Natural killer cell (primary cell): ENCODE measurements at places on chromosomes 2 and 18. TPM values are rescaled to one million over a fixed set of nuclear protein-coding genes. Genes with fewer than 3 reads are reported as not detected.

DNA sequence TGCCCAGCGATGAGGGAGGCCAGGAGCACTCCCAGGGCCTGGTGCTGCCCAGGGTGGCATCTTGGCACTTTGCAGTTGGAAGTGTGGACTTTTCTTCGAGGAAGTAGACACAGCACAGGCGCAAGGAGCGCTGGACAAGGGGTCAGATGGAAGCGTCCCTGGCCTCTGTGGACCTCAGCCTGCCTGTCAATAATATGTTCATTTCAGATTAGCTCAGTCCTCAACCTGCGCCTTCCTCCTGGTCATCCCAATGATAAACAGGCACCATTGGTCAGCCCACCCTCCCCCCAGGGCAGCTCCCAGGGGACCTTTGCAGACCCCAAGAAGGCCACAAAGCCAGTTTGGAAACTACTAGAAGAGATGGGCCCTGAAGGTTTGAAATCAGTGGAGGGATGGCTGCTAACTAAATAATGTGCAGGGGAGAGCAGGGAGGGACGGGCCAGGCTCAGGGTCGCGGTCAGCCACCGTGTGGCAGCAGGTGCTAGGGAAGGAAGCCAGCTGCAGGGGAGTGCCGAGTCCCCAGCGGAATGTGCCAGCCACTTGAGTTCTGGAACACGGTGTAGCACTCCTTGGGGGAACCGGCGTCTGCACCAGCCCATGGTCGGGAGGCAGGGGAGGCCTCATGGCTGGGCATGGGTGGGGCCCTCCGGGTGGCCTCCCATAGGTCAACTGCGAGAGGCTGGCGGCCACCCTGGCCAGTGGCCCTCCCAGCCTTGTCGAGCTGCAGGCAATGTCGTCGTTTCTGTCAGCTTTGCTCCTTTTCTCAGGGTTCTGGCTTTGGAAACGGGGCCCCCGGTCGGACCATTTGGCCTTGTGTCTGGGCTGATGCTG lies 59.9 kb downstream of the ADI1 start:
- H3K36me3 ChIP-seq, result peaks cover 25% of the 10 kb centered on the region
- H3K27me3 ChIP-seq, result no peaks in the 10 kb centered on the region
- peaks cover 4% of the 10 kb centered on the region for H3K4me1 ChIP-seq
- H3K27ac ChIP-seq, result no peak overlapping the region
- DNase-seq, result no peak

DNA sequence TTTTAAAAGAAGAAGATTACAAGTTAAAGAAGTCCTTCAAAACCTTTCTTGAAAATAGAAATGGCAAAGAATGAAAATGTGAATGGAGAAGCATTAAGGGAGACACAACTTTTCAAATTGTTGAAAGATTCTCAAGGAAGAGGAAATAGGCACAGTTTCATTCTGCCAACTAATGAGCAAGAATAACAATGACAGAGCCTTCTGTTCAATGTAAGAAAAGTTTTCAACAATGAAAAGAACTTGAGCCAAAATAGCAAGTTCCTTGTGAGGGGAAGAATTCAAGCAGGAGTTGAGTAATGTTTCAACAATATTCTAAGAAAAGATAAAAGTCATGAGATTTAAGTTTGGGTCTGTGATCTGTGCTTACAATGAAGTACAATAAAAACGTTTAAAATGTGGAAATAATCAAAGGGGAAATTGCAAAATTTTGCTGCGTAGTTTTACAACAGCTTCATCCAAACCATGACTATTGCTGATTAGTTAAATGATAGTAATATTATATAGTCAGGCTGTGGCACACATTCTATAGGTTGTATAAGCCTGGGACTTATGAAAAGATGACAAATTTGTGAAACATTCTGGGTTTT lies 122.6 kb downstream of the METTL4 start:
- DNase-seq, result no peak
- H3K4me1 ChIP-seq, result no peaks in the 10 kb centered on the region
- no peak overlapping the region for H3K27ac ChIP-seq
- H3K4me3 ChIP-seq, result no peak overlapping the region
- H3K36me3 ChIP-seq, result no peaks in the 10 kb centered on the region

DNA sequence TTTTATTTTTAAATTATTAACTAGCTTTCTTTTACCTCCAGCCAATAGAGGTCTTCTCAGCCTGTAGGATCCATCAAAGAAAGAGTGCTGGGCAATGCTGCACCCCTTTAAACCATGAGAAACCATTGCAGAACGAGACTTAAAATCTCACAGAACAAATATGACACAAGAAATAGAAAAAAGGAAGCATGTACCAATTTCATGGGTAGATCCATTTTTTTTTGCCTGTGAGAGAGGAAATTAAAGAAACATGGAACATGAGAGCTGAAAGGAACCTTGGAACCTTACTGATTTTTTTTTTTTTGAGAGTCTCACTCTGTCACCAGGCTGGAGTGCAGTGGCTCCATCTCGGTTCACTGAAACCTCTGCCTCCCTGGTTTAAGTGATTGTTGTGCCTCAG lies 14.0 kb downstream of the HRH4 start:
- no peaks in the 10 kb centered on the region for H3K4me1 ChIP-seq
- no peaks in the 10 kb centered on the region for H3K27me3 ChIP-seq
- no peak overlapping the region for H3K27ac ChIP-seq
- DNase-seq, result no peak
- no peak overlapping the region for H3K4me3 ChIP-seq

GRCh38 chr2:73822276-73822675 lies 6.5 kb upstream of the STAMBP start:
- no peaks in the 10 kb centered on the region for H3K4me1 ChIP-seq
- no peaks in the 10 kb centered on the region for H3K36me3 ChIP-seq

- DNase-seq, result no peak
- no peak overlapping the region for H3K4me3 ChIP-seq
- H3K27me3 ChIP-seq, result no peaks in the 10 kb centered on the region
- no peak overlapping the region for H3K27ac ChIP-seq
Observed at GRCh38 chr2:104434318-104434792, 419.6 kb upstream of the POU3F3 start.

DNA sequence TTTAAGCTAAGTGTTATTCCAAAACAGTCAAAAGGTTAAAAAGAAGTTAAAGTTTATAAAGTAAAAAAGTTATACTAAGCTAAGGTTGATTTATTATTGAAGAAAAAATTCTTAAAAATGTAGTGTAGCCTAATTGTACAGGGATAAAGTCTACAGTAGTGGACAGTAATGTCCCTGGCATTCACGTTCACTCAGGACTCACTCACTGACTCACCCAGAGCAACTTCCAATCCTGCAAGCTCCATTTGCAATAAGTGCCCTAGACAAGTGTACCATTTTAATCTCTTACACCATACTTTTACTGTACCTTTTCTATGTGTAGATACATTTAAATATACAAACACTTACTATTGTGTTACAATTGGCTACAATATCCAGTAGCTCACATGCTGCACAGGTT lies 86.1 kb downstream of the CACNB4 start:
- H3K4me1 ChIP-seq, result no peaks in the 10 kb centered on the region
- H3K27ac ChIP-seq, result no peak overlapping the region
- no peaks in the 10 kb centered on the region for H3K27me3 ChIP-seq

- no peak overlapping the region for H3K27ac ChIP-seq
- peaks cover 32% of the 10 kb centered on the region for H3K4me1 ChIP-seq
- H3K36me3 ChIP-seq, result no peaks in the 10 kb centered on the region
- peaks cover 36% of the 10 kb centered on the region for H3K27me3 ChIP-seq
- DNase-seq, result no peak
Observed at GRCh38 chr2:226799976-226800940, 638 bp upstream of the IRS1 start.

- H3K27me3 ChIP-seq, result no peaks in the 10 kb centered on the region
- no peak overlapping the region for H3K27ac ChIP-seq
- H3K4me3 ChIP-seq, result no peak overlapping the region
- DNase-seq, result no peak
Observed at GRCh38 chr2:111052621-111053020, 68.1 kb upstream of the BCL2L11 start.

- H3K36me3 ChIP-seq, result no peaks in the 10 kb centered on the region
- H3K4me1 ChIP-seq, result peaks cover 24% of the 10 kb centered on the region
- no peaks in the 10 kb centered on the region for H3K27me3 ChIP-seq
Observed at GRCh38 chr2:109330056-109330455, 201.1 kb downstream of the SH3RF3 start.

The IL36G gene
- total RNA-seq, result not detected

The GKN1 gene
- not detected for total RNA-seq

The CDH19 gene
- not detected for total RNA-seq
